ENCODE measurements at places on chromosomes 7 and 10.

DNA sequence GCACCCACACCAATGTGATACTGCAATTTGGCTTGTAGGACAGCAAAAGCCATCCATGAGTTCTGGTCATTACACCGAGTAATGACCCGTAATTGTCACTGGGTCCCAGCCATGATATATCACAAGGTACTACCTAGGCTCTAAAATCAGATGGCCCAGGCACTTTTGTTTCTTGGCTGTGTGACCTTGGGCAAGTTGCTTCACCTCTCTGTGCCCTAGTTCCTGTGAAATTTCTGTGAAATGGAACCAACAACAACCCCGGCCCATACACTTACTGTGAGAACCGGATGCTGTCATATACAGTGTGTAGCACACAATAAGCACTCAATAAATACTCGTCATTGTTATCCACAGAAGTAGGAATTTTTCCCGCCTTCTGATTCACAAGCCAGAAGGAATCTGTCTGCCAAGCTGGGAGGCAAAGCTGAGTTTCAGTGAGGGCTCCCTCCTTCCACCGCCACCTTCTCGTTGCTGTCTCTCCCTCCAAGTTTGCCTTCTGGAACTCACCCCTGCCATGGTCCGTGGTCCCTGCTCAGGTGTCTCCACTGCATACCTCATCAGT, 6.4 kb upstream of the CYTH3 start:
- DNase-seq: no peak

DNA sequence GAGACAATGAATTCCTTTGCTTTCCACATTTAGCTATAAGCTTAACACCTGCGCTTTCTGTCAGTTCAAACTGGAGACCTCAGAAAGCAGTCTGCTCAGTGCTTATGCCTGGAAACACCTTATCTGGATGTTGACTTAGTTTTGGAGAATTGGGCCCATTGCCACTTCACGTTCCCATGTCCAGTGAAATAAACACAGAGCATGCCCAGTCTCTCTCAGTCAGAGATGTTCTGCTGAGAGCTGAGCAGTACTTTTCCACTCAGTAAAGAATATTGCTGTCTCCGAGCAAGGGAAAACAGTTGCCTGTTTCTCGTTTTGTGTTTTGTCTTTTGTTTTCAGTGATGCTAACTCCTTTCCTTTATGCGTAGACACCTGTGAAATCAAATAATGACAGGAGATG, 83.2 kb upstream of the PRR15 start:
- no peak for DNase-seq

DNA sequence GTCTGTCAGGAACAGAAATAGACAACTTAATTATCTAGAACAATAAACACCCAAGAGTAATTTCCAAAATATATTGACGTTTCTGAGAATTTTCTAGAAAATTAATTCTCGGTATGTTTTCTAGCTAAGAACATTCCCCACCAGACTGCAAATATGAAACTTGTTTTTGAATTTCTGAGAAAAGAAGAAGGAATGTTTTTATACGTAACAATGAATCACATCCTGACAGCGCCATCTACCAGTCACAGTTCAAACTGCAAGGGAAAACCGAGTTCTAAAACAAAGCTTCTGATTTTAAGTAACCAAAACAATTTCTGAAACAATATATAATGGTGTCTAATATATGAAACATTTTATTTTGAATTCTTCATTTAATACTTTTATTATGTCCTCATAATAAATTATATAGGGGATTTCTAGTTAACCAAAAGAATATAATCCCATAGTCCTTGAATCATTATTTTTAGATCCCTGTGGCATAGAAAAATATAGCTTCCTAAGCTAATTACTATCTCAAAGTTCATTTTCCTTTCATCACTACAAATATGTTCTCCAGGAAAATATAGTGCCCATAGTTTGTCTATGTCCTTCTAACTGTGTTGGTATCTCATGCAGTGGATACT, 34.5 kb upstream of the MEOX2 start:
- peak; percentile 13 for DNase-seq

GRCh38 chr7:90625562-90625961, 29.4 kb downstream of the CDK14 start:
- DNase-seq: no peak

DNA sequence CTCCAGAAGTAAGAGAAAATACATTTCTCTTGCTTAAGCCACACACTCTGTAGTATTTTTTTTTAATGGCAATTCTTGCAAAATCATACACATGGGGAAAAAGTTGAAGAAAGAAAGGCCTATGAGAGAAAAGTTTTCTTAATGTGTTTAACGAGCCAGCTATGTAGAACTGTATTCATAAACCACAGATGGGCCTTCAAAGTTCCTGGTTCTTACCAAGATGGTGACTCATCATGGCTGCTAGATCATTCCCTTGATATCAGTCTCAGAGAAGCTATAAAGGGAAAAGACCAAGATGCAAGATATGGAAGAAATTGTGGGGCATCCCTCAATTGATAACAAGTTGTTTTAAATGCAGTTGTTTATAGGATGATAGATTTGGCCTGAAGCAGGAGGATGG, 992.7 kb upstream of the MBL2 start:
- no peak for DNase-seq

- DNase-seq: no peak
Measured at GRCh38 chr10:97180363-97180755, 5.4 kb downstream of the SLIT1 start.

All from posterior cingulate gyrus (tissue), 11 donors.